Placental pericyte (primary cell): ENCODE measurements at places on chromosomes 16 and 17. TPM values are rescaled to one million over a fixed set of nuclear protein-coding genes. Genes with fewer than 3 reads are reported as not detected.

RPH3AL gene
- 3.1 and 5.3 TPM in 2 replicates for total RNA-seq

CRISPLD2 gene
- total RNA-seq = 26.9 and 127 TPM in 2 replicates

PLD6 gene
- 3.4 and 4.8 TPM in 2 replicates for total RNA-seq

CLEC18C gene
- total RNA-seq = under 0.01 TPM in 1 of 2 replicates, not detected in the other

NATD1 gene
- 1.9 and 9.6 TPM in 2 replicates for total RNA-seq

CETP gene
- under 0.01 TPM in 1 of 2 replicates, not detected in the other for total RNA-seq

SLC5A10 gene
- total RNA-seq = not detected in 2 replicates

SNX20 gene
- total RNA-seq = not detected in 2 replicates

NOS2 gene
- not detected in 2 replicates for total RNA-seq

KARS1 gene
- 160 and 162 TPM in 2 replicates for total RNA-seq

RHBDL3 gene
- under 0.01 TPM in 1 of 2 replicates, not detected in the other for total RNA-seq

SEPTIN1 gene
- not detected in 2 replicates for total RNA-seq

HOXB9 gene
- 0.22 TPM in 1 of 2 replicates, not detected in the other for total RNA-seq

CCDC154 gene
- 0.14 and 0.88 TPM in 2 replicates for total RNA-seq

C16orf46 gene
- 0.57 and 1.8 TPM in 2 replicates for total RNA-seq

CD300E gene
- total RNA-seq = not detected in 2 replicates

ENDOV gene
- total RNA-seq = 21.6 and 31.1 TPM in 2 replicates

C16orf54 gene
- total RNA-seq = not detected in 2 replicates

ZNF821 gene
- total RNA-seq = 3.6 and 4.4 TPM in 2 replicates

ARSG gene
- 1.5 and 13.7 TPM in 2 replicates for total RNA-seq

CTF1 gene
- total RNA-seq = 2.0 and 4.4 TPM in 2 replicates

NPIPA3 gene
- total RNA-seq = 0.29 and 0.44 TPM in 2 replicates

EARS2 gene
- 48.8 and 55.3 TPM in 2 replicates for total RNA-seq

ARL5C gene
- not detected in 2 replicates for total RNA-seq

MT1E gene
- 90.4 and 152 TPM in 2 replicates for total RNA-seq

BCAR1 gene
- total RNA-seq = 110 and 169 TPM in 2 replicates

DYNC1LI2 gene
- total RNA-seq = 132 and 146 TPM in 2 replicates

ST6GALNAC2 gene
- total RNA-seq = 1.3 and 2.6 TPM in 2 replicates

TP53TG3 gene
- total RNA-seq = 1.0 TPM in 1 of 2 replicates, not detected in the other

SLFN14 gene
- not detected in 2 replicates for total RNA-seq

DRC3 gene
- total RNA-seq = 0.66 and 0.86 TPM in 2 replicates

ALDOA gene
- 891 and 1,194 TPM in 2 replicates for total RNA-seq

CMTM1 gene
- total RNA-seq = 2.4 and 5.7 TPM in 2 replicates

KRT28 gene
- not detected in 2 replicates for total RNA-seq

POLR2C gene
- total RNA-seq = 103 and 153 TPM in 2 replicates

SMIM36 gene
- total RNA-seq = not detected in 2 replicates

PLCD3 gene
- total RNA-seq = 47.0 and 114 TPM in 2 replicates

NR1D1 gene
- 2.8 and 3.7 TPM in 2 replicates for total RNA-seq

ZG16 gene
- not detected in 2 replicates for total RNA-seq
